Umbilical cord (tissue), 2 donors: ENCODE measurements at places on chromosomes 3 and 15. TPM values are rescaled to one million over a fixed set of nuclear protein-coding genes. Genes with fewer than 3 reads are reported as not detected.

Gene ZNF621
- 20.5 TPM for total RNA-seq

Gene SLC28A1
- 0.72 TPM for total RNA-seq

Gene ZWILCH
- 8.4 TPM for total RNA-seq

Gene HRG
- 1.9 TPM for total RNA-seq

GRCh38 chr15:78249131-78249530 is 14.8 kb upstream of the ACSBG1 start:
- DNase-seq = no peak

DNA sequence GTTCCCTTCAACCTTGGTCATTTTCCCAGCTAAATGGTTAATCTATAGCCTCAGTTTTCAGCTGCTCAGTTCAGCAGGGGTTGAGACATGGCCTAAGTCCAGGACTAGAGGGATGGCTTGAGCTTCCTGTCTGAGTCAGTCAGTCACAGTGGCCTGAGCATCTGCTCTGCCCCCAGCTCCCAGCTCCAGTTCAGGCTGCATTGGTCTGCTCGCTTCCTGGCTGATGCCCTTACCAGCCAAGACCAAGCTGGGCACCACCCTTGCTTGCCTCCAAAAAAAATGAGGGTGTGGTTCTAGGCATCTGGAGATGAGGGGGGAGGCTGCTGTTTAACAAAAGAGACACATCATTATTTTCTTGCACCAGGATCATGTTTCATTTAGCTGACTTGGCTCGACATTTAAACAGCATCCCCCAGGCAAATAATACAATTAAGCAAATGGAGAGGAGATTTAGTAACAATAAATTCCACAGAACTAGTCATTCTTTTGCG is 70.7 kb downstream of the WNT5A start:
- peak; percentile 47 for DNase-seq

GRCh38 chr3:171994646-171995428 is 44.5 kb upstream of the FNDC3B start:
- peak; percentile 54 for DNase-seq

- DNase-seq = no peak
Measured at GRCh38 chr15:98952381-98952803, 55.2 kb downstream of the PGPEP1L start.

DNA sequence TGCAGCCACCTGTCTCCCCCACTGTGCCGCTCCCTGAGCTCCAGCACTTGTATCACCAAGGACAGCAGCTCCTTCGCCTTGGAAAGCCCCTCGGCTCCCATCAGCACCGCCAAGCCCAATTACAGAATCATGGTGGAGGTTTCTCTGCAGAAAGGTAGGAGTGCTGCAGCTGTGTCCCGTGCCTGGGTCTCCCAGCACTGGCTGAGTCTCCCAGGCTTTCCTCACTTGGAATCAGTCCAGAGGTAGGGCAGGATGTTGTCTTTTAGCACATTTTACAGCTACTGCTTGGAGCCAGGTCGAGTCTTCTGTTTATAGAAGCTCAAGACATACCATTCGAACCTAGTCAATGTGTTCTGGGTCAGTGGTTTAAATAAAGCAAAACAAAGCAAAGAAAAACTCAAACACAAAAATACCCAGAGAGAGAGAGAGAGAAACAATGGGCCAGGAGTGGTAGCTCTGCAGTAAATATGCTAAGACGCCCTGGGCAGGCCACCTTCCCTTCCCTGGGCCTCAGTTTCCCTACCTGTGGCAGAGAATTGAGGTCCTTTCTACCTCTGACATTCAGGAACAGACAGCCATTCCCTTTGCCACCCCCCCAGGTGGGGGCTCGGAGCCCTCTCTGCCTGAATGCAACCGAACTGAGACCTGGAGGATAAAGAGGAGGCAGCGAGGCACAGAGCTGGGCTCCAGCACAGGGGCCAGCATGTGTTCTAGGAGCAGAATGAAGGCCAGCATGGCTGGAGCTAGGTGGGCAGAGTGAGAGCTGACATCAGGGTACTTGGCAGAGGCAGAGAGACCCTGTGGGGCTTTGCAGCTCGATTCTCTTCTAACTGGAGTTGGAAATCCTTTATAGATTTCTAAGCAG is 44.1 kb downstream of the STARD5 start:
- DNase-seq = no peak

DNA sequence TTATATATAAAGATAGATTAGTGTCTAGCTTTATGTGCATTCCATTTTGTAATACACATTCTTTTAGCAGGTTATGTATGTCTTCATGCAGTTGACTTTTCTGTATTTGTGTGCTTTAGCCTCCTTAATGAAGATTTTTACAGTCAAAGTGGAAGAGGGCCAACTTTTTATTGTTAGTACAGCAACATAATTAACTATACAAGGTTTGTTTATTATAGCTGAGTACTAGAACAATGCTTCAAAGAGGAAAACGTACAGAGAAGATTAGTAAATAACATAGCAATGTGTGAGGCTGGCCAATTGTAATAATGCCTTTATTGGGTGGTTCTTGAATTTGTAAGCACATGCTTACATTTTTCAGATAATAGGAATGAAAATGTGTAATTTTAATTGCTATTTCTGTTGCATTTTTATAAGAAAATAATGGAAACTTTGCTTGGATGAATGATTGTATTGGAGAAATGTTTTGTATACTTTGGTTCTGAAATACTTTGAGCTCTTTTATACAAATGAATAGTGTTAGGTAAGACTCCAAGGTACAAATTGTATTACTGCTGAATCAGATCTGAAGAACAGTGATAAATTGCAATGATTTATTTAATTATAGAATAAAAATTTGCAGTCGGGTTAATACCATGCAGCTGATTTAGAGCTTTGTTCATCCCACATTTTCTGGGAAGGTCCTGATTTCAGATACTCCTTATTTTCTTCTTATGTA is 41.4 kb downstream of the UBE2E2 start:
- no peak for DNase-seq

GRCh38 chr3:159448902-159449301 is 539.7 kb upstream of the IL12A start:
- DNase-seq = no peak
